Calu3 (cell line): ENCODE measurements at places on chromosomes 5 and 9. TPM values are rescaled to one million over a fixed set of nuclear protein-coding genes. Genes with fewer than 3 reads are reported as not detected.
A peak's percentile ranks its signal among the peaks of the same experiment; 100 is the strongest.

DNA sequence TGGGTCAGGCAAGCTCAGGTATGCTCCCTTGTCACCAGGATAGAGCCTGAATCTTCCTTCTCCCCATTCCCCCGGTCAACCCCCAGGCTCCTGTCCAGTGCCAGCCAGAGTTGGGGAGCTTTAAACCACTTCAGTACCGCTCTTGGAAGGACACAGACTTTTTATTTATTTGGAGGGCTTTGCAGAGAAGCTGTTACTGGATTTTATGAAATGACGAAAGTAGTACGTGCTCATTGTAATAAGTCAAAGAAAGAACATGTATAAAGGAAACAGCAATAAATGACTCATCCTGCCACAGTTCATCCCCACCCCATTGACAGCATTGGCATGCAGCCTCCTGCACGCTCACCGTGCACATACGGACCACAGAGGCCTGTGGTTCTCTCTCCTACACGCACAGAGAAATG is 230.3 kb downstream of the AUH start:
- peak; percentile 52 for DNase-seq
- no peaks in the 10 kb centered on the region for H3K4me1 ChIP-seq
- no peaks in the 10 kb centered on the region for H3K27me3 ChIP-seq
- H3K27ac ChIP-seq, result peak overlapping the region; percentile 54

DNA sequence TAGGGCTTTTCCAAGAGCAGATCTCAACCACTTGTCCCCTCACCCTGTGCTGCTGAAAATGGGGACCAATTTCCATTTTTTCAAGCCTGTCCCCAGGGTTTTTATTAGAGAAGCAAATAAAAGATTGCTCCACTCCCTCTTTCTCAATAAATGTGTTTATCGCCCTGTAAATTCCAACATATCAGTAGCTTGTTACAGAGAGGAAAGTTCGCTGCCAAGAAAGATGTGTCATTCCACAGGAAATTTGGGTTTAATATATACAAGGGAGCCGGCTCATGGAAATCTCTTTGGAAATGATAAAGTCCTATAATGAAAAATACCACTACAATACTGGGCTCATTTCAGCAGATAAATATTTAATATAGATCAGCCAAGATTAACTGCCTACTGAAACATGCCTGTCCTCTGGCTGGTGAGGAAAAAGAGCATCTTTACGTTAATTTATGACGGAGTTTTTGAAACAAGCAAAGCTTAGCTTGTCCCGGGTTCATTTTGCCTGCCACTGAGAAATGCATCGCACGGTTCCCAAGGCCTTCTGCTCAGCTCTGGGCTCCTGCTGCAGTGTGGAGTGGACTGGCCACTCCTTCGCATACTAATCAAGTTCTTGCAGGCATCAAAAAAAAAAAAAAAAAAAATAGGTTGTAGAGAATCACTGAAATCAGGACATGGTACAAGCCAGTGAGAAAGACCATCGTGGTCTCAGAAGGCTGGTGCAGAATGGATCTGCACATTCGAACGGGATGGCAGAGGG is 84.5 kb downstream of the BRINP1 start:
- no peak overlapping the region for H3K4me3 ChIP-seq
- no peak overlapping the region for H3K27ac ChIP-seq
- DNase-seq, result no peak
- no peaks in the 10 kb centered on the region for H3K27me3 ChIP-seq

GRCh38 chr5:68217528-68217927 is 2.0 kb downstream of the PIK3R1 start:
- peak overlapping the region; percentile 84 for H3K4me3 ChIP-seq
- no peak for DNase-seq
- peaks cover 61% of the 10 kb centered on the region for H3K36me3 ChIP-seq
- H3K27ac ChIP-seq, result peak overlapping the region; percentile 55
- H3K27me3 ChIP-seq, result no peaks in the 10 kb centered on the region
- H3K4me1 ChIP-seq, result peaks cover 38% of the 10 kb centered on the region

JAKMIP2 gene
- total RNA-seq, result not detected in 2 replicates

DNA sequence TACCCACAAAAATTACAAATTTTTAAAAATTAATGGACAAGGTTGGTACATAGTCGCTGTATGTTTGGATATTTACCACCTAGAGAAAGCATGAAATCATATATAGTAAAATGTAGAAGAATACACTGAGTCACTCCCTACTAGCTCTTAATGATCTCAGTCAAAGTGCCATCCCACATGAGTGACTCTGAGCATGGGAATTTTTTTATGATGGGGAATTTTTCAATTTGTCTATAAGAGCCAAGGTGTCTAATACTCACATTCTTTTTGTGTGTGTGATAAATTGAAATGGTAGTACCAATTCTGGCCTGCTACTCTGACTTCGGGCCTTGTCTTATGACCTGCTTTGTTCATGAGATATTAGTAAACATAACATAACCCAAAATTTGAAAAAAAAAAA is 483.2 kb downstream of the CDH10 start:
- no peak overlapping the region for H3K4me3 ChIP-seq
- DNase-seq, result no peak
- H3K27me3 ChIP-seq, result no peaks in the 10 kb centered on the region
- no peaks in the 10 kb centered on the region for H3K36me3 ChIP-seq
- H3K27ac ChIP-seq, result no peak overlapping the region
- no peaks in the 10 kb centered on the region for H3K4me1 ChIP-seq

GRCh38 chr5:96455789-96456188 is 22.7 kb upstream of the PCSK1 start:
- H3K27me3 ChIP-seq, result peaks cover 39% of the 10 kb centered on the region
- H3K36me3 ChIP-seq, result no peaks in the 10 kb centered on the region
- H3K27ac ChIP-seq, result no peak overlapping the region
- no peaks in the 10 kb centered on the region for H3K4me1 ChIP-seq

DNA sequence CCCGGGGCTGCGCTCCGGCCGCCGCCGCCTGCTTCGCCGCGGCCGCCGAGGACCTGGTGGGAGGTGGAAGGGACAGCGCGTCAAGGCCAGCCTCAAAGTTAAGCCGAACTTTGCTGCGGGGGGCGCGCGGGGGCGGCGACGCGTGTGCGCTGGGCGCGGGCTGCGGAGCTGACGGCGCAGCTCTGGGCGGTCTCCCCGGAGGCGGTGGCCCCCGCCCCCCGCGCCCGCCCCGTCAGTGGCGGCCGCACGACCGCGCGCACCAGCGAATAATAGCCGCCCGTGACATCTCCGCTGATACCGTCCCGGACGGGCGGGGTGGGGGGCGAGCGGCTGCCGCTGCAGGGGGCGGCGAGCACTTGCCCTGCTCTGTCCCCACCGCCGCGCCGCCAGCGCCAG is 579 bp upstream of the FAM78A start:
- H3K36me3 ChIP-seq, result peaks cover 5% of the 10 kb centered on the region
- peaks cover 49% of the 10 kb centered on the region for H3K27me3 ChIP-seq
- no peak overlapping the region for H3K4me3 ChIP-seq
- H3K4me1 ChIP-seq, result no peaks in the 10 kb centered on the region
- DNase-seq, result no peak
- no peak overlapping the region for H3K27ac ChIP-seq

DNA sequence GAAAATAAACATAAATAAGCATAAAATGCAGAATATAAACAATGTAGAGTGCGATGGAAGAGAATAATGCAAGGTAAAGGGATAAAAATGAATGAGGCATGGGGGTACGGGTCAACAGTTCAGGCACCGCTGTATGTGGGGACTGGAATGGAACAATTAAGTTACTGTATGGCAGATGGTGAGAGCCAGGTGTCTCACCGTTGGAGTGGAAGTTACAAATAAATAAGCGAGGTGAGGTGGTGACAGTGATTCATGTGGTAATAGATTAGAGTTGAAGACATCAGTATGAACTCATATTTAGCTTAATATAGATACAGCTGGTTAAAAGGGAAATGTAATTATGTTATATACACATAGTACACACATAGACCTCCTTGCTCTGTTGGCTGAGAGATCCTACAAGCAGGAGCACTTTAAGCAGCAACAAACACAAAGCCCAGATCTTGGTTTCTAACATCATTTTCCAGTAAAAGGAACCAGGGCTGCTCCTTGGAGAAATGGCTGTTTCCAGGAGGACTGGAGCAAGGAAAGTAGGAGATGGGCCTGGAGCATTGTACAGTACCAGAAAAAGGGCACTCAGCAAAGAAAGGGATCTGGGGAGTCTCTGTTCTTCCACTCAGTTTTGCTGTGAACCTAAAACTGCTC is 2.4 kb upstream of the OMD start:
- H3K4me1 ChIP-seq, result peaks cover 30% of the 10 kb centered on the region
- no peak overlapping the region for H3K27ac ChIP-seq
- no peaks in the 10 kb centered on the region for H3K36me3 ChIP-seq
- H3K4me3 ChIP-seq, result no peak overlapping the region

GRCh38 chr9:77099388-77099787 is 77.9 kb upstream of the VPS13A start:
- H3K4me1 ChIP-seq, result no peaks in the 10 kb centered on the region
- no peak for DNase-seq
- no peaks in the 10 kb centered on the region for H3K27me3 ChIP-seq
- H3K4me3 ChIP-seq, result no peak overlapping the region

DNA sequence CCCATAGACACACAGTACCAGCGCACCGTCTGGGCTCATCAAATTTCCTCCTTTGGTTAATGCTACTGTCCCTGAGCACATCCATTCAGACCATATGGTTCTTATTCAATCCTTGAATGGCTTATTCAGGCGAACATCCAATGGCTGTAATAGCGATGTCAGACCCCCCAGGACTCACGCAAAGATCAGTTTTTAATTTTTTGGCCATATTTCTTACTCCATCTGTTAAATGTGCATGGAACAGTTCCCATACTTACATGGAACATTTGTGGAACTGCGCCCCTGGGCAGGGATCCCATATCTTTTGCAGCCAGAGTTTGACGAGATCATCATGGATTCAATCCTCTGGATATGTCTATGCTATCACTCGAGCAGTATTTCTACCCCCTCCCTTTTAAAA is 213.2 kb downstream of the ADAMTS6 start:
- H3K27ac ChIP-seq, result no peak overlapping the region
- DNase-seq, result no peak
- no peaks in the 10 kb centered on the region for H3K36me3 ChIP-seq
- no peak overlapping the region for H3K4me3 ChIP-seq
- H3K4me1 ChIP-seq, result no peaks in the 10 kb centered on the region
- no peaks in the 10 kb centered on the region for H3K27me3 ChIP-seq

CLIC3 gene
- total RNA-seq, result 0.35 and 0.91 TPM in 2 replicates

GABRA1 gene
- not detected in 2 replicates for total RNA-seq

DNA sequence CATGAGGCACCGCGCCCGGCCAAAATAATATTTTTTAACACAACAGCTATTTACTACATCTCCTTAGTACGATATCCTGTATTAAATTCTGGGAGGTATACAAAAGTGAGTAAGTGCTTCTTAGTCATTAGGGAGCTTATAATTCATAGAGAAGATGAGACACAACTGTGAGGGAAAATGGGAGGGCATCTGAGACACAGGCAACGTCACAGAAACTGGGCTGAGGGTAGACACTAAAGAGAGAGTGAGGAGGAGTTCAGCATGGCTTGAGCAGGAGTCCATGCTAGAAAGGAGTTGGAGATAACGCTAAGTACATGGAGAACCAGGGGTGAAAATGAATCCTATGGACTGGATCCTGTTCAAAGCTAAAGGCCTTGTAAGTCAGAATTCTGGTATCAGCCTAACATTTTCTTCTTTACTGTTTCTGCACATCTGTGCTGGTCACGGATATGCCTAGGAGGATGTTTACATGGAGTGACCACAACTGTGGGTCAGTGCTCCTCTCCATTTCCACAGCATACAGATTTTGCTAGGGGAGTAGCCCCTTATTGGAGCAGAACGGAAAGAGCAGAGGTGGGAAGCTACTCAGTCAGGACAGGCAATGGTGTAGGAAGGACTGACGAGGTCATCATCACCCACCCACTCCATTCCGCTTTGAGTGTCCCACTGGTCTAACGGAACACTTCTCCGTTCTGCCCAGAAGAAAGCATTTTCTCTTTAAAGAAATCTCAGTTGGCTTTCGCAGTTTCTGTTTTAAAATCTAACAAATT is 310.4 kb upstream of the EFNA5 start:
- H3K4me3 ChIP-seq, result no peak overlapping the region
- H3K27me3 ChIP-seq, result no peaks in the 10 kb centered on the region
- no peaks in the 10 kb centered on the region for H3K36me3 ChIP-seq
- no peak for DNase-seq
- H3K27ac ChIP-seq, result no peak overlapping the region

GRCh38 chr5:175448276-175448675 is 4.3 kb upstream of the DRD1 start:
- H3K4me3 ChIP-seq, result no peak overlapping the region
- H3K27ac ChIP-seq, result no peak overlapping the region
- H3K36me3 ChIP-seq, result no peaks in the 10 kb centered on the region
- DNase-seq, result no peak
- H3K4me1 ChIP-seq, result peaks cover 7% of the 10 kb centered on the region

- H3K4me1 ChIP-seq, result peaks cover 83% of the 10 kb centered on the region
- peak overlapping the region; percentile 5 for H3K4me3 ChIP-seq
- H3K36me3 ChIP-seq, result peaks cover 71% of the 10 kb centered on the region
- H3K27ac ChIP-seq, result peak overlapping the region; percentile 97
- peak; percentile 62 for DNase-seq
Observed at GRCh38 chr5:176820937-176821336, 10.6 kb downstream of the UNC5A start.

- H3K36me3 ChIP-seq, result peaks cover 37% of the 10 kb centered on the region
- H3K27ac ChIP-seq, result peak overlapping the region; percentile 77
- H3K27me3 ChIP-seq, result no peaks in the 10 kb centered on the region
- peak overlapping the region; percentile 28 for H3K4me3 ChIP-seq
- H3K4me1 ChIP-seq, result peaks cover 77% of the 10 kb centered on the region
Observed at GRCh38 chr5:96714951-96715451, 52.8 kb downstream of the CAST start.

GRCh38 chr9:91536211-91536691 is 112.6 kb upstream of the NFIL3 start:
- DNase-seq, result peak; percentile 14
- H3K4me3 ChIP-seq, result no peak overlapping the region
- no peaks in the 10 kb centered on the region for H3K4me1 ChIP-seq
- H3K36me3 ChIP-seq, result no peaks in the 10 kb centered on the region
- no peaks in the 10 kb centered on the region for H3K27me3 ChIP-seq

DNA sequence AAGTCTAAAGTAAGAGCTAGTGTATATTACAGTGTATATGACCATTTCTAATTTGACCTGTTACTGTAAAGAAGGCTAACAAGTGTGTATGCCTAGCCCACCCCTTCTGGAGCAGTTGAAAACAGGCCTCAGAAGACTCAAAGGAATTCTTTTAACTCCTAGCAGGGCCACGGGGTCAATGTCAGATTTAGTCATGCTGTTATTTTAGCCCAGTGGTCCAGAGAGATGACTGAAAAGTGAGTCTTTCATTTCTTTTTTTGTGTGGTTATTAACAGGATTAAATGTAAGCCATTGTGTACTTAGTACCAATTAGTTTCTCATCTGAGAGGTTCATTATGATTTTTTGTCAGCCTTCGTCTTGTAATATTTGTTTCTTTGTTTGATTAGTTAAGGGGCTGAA is 24.4 kb downstream of the ZCCHC7 start:
- no peak for DNase-seq
- H3K4me1 ChIP-seq, result no peaks in the 10 kb centered on the region
- no peaks in the 10 kb centered on the region for H3K27me3 ChIP-seq
- no peaks in the 10 kb centered on the region for H3K36me3 ChIP-seq

FAM221B gene
- total RNA-seq, result not detected in 2 replicates
